Activated T-cell treated with anti-CD3 and anti-CD28 coated beads for 24 hours (primary cell): ENCODE measurements at places on chromosomes 6 and 20.

DNA sequence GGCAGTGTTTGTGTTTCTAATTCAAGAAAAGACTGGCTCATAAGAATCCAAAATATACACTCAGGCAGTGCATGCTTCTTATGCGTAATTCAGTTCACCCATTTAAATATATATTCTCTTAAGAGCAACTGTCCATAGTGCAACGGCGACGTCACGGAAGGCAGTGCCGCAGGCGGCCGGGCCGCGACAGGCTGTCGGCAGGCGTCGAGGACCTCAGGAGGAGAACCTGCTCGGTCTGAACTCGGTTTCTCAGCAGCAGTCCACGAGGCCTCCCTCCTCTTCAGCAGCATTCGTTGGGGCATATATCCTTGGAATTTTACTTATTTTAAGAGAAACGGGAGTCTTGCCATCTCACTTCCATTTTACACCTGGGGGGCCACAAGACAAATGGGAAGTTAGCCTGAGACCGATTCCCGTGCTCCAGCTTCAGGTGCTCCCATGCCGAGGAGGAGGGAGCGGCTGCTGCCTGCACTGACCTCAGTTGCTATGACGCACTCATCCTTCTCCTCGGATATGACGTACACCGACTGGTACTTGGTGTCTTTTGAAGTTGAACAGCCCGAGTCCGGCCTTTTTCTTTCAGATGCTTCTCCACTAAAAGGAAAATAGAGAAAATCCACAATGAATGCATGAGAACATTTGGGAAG lies 8.2 kb downstream of the DLL1 start:
- no peak for DNase-seq

DNA sequence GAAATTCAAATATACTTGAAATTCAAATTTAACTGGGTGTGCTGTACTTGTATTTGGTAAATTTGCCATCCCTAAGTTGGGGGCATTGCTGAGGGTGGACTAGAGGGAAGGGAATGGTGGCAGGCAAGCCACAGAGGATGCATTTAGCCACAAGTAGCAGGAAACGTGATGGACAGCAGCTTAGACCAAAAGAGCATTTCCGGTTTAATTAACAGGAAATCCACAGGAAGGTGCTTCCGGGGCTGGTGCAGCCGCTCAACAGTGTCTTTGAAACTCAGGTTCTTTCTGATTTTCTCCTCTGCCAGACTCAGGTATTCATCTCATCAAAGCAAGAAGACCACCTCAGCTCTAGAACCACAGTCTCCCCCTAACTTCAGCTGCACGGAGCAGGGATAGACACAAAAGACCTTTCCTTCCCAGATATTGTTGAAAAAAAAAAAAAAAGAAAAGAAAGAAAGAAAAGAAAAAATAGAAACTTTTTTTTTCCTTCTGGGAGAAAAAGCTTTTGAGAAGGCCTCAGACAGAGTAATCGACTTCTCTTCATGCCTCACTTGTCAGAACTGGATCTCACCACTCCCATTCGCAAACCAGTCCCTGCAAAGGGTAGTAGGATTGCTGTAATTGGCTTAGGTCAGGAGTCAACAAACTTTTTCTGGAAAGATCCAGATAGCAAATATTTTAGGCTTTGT lies 8.0 kb upstream of the BCAS1 start:
- DNase-seq: peak; percentile 36

GRCh38 chr6:147855803-147856482 lies 347.5 kb downstream of the SAMD5 start:
- DNase-seq: no peak

DNA sequence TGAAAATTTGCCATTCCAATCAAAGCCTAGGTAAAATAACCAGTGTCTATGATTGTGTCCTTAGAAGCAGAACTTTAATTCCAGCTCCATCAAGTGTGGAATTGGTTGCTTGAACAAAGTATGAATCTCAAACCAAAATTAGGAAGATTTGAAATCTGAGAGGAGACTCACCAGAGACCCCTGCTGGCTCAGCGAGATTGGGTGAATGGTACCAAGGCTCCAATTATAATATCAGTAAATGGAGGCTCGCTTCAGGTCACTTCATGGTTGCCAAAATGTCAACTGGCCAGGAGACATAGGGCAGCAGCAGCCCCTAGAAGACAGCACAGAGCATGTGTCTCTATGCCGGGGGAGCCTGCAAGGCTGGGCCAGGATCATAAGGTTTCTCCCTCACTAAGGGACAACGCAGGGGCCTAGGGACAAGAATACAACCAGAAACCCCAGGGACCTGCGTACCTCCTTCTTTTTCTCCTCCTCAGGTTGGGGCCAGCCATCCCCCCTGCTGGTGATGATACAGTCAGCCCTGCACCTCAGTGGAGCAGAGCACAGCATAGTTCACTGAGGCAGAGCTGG lies 14.0 kb downstream of the RBL1 start:
- peak; percentile 7 for DNase-seq

DNA sequence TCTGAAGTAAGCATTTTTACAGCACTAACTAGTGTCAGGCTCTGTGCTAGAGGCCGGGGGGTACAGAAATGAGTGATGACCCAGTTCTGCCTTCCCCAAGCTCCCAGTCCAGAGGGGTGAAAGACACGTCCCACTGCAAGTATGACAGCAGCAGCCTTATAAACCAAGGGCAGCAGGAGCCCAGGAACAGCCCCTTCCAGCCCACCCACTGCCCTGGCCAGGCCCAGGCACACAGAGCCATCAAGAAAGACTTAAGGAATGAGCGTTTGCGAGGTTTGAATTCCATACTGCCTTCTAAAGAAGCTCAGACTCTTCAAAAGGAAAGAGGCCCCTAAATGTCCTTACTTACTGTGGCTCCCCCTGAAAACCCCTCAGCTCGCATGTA lies 10.0 kb downstream of the TRERF1 start:
- DNase-seq: no peak

GRCh38 chr20:45817376-45818194 lies 5.1 kb downstream of the UBE2C start:
- no peak for DNase-seq

- no peak for DNase-seq
Measured at GRCh38 chr6:167219967-167220512, 62.3 kb upstream of the GPR31 start.

- no peak for DNase-seq
Measured at GRCh38 chr6:62283796-62284411, 2.1 kb downstream of the KHDRBS2 start.

DNA sequence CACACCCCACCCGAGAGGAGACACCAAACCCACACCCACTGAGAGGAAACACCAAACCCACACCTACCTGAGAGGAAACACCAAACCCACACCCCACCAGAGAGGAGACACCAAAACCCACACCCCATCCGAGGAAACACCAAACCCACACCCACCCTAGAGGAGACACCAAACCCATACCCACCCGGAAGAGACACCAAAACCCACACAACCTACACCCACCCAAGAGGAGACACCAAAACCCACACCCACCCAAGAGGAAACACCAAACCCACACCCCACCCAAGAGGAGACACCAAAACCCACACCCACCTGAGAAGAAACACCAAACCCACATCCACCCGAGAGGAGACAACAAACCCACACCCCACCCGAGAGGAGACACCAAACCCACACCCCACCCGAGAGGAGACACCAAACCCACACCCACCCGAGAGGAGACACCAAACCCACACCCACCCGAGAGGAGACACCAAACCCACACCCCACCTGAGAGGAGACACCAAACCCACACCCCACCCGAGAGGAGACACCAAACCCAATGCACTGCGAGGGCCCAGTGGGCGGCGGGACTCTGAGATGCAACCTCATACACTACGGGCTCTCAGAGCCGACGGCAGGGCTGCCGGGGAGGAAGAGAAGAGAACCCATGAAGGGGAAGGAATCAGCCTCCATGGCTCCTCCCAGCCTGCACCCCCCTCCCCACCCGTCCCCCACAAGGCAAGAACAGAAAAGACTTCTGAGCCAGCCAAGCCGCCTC lies 83.3 kb downstream of the TAF4 start:
- DNase-seq: no peak

GRCh38 chr6:149895048-149895590 lies 2.8 kb downstream of the RAET1E start:
- DNase-seq: no peak

DNA sequence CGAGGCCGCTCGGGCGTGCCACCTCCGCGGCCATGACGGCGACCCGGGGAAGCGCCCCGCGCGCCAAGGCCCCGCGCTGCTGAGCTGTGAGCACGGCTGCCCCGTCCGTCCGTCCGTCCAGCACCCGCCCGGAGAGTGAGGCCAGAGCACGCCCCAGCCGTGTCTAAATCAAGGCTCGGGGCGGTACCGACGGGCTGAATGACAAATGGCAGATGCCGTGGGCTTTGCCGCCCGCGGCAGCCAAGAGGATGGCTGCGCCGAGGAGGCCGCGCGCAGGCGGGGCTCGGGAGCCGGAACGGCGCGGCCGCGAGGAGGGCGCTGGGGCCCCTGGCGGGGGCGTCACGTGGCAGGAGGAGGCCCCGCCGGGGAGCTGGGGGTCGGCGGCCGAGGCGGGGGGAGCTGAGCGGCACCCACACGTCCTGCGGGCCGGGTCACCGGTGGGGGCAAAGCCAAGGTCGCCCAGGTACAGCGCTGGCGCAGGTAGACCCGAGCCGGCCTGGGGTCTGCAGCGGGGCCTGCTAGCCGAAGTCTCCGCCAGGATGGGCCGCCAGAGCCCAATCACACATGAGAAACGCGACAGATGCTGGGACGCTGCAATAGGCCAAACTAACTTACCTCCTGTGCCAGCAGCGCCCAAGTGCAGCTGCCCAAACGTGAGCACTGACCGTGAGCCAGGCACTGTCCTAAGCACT lies at the start of gene PLAGL1:
Gene PLAGL1 (minus strand): TSS at position 140 of the 692 bp plus-strand sequence. CDS start 60,123 bp downstream, outside the sequence.
- DNase-seq: no peak

GRCh38 chr6:16316741-16317251 lies 78.4 kb downstream of the GMPR start:
- no peak for DNase-seq

DNA sequence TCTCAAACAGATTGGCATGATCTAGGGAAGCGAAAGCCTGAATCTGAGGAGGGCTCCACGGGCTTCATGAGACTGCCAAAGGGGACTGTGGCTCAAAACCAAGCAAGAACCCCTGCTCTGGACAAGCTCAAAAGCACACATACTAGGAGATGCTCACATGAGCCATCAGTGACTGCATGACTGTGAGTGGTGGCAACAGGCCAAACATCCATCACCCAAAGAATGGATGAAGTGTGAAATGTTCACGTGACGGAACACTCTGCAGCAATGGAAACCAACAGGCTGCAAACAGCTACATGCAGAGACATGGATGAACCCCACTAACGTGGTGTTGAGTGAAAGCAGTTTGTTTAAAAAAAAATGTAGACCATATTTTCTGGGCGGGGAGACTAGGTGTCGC lies 136.3 kb downstream of the PREX1 start:
- DNase-seq: no peak

- DNase-seq: no peak
Measured at GRCh38 chr6:40205801-40206200, 271.5 kb upstream of the MOCS1 start.

DNA sequence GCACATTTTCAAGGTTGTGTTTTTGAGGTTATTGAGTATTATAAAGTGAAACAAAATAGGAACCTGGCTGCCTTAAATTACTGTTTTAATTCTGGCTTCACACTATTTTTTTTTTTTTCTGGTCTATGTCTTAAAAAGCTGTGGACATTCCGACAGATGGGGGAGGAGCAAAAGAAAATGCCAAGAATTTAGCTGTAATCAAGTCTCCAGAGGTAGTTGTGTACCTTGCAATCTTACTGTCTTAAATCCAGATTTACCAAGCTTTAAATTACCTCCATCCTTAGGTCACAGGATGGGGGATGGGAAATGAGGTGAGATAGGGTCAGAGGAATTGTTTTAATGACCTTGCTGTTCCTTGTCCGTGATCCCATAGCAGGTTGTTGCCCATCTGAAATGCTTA lies 182.8 kb downstream of the UTRN start:
- DNase-seq: no peak

GRCh38 chr6:106488494-106489370 lies 128.2 kb downstream of the CRYBG1 start:
- no peak for DNase-seq

DNA sequence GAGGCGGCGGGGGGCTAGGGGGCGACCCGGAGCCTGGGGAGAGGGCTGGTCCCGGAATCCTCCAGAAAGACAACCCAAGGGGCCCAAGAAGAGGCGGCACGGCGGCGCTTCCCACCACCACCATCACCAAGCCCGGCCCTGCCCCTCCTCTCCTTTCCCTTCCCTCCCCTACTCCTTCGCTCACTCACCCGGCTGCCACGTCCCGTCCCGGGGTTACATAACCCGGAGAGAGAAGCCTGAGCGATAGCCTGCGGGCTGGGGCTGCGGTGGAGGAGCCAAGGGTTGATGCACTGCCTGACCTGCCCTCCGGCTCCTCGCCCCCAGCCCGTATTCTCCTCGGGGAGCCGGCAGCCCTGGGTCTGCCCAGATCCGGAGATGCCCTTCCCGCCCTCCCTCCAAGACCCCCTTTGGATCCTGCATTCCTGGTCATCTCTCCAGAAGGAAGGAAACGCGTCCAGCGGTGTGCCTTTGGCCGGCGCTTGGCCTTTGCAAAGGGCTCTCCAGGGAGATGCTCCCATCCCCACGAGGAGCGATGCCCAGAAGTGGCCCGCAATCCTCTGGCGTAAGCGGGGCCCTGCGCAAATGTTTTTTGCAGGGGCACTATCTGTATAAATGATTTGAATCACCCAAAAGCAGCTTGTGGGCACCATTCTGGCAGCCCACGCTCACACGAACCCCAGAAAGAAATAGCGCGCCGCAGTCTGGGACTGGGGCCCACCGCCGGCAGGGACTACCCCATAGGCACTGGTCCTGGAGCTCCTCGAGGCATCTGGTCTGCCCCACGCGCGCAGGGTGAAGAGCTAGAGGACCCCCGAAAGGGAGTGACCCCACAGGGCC lies 4.6 kb upstream of the CPXM1 start:
- DNase-seq: no peak

- no peak for DNase-seq
Measured at GRCh38 chr6:168582571-168582981, 141.6 kb downstream of the SMOC2 start.

DNA sequence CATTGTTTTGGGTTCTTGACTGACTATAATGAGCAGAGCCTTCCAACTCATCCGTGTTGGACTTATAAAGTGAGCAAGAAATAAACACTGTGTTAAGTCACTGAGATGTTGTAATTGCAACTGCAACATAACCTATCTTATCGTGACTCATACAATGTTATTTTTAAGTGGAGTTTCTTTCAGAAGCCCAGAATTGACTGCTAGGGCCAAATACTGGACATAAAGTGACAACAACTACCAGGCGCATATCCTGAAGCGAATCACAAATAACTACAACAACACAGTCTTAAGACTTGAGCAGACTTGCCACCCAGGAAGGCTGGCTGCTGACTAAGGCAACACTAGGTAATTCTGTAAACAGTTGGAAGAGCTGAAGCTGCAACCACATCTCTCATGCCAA lies 326.6 kb downstream of the COL12A1 start:
- DNase-seq: no peak
